ENCODE measurements at places on chromosomes 11 and 22.
A peak's percentile ranks its signal among the peaks of the same experiment; 100 is the strongest.

GRCh38 chr11:37718431-37718999, 1120.5 kb upstream of the RAG2 start:
- no peak for DNase-seq

GRCh38 chr11:96090711-96091110, 166.8 kb upstream of the MTMR2 start:
- no peak for DNase-seq

- no peak for DNase-seq
Measured at GRCh38 chr11:109426442-109427240, 4.7 kb downstream of the C11orf87 start.

DNA sequence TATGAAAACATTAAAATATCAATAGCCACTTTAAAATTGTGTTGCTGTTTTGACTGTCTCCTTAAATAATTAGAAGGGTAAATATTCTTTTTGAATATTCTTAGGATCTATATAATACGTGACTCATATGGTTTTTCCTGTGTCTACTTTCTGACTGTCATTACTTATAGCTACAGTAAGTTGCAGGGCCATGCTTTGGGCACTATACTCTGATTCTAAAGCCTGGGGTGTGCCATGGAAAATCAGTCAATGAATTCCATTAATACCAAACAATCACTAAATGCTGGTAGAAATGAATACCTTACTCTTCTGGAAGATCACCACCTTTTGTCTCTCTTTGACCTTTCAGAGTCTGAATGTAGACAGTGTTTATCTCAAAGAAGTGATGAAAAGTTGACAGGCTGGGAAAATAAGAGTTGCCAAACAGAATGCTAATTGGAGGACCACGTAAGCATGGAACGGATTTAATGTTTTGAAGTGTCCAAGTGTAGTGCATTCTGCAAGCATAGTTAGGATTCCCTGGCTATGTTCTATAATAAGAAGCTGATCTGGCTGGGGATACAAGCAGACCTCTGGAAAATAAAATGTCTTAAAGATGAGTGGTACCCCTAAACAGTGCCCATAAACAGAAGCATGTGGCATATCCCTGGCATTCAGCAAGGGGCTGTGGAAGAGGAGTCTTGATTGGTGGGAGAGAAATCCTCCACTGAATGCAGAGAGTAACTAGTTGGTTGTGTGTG, 16.8 kb downstream of the LUZP2 start:
- DNase-seq: no peak

DNA sequence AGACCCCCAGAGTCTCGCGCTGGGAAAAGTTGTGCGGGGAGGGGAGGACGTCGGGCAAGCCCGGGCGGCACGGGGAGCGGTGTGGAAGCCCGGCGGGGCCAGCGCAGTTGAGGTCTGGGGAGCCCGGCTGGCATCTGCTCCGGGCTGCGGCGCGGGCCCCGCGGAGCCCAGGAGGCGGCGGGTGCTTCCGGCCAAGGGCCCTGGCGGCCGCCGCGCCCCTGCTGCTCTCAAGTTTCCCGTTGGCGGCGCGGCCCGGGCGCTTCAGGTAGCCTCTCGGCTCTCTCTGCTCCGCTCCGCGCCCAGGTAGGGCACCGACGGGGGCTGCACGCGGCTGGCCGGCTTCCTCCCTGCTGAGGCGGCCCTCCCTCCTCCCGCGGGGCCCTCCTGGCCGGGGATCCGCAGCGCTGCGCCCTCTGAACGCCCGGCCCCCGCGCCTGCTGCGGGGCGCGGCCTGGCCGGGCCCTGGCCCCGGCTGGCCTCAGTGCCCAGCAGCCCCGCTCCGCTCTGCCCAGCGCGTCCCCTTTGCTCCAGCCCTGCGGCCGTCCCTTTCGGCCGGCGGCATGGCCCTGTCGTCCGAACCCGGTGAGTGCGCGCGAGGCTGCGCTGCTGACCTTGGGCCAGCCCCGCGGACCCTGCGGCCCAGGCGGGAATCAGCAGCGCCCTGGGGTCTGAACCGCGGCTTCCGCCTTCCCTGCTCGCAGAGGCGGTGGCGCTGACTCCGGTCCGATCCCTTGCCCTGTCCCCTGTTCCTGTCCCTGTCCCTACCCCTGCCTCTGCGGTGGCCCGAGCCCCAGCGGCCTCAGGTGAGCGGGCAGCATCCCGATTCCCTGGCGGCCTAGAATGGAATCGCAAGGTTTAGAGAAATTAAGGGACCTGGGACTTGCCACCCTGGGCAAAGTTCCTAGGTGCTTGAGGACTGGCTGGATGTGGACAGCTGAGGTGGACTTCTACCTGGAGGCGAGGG, 4.3 kb upstream of the AMPD3 start:
- no peak for DNase-seq

GRCh38 chr11:84819537-84819936, 807.6 kb downstream of the DLG2 start:
- DNase-seq: no peak

- DNase-seq: no peak
Measured at GRCh38 chr11:44555031-44555800, 10.2 kb upstream of the CD82 start.

DNA sequence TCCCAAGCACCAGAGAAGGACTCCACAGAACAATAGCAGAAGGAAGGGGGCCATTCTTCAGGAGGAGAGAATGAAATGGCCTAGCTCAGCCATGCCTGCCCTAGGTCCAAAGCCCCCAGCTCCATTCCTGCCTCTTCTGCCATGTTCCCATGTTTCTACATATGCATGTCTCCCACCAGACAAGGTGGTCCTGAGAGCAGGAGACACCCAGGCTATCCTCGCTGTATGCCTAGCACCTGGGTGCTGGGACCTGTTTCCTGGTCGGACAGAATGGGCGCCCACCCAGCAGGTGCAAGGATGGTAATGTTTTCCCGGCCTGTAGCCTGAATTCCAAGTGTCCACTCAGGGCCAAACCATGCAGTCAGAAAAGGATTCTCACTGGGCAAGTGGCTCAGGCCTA, 30.2 kb upstream of the SLC35C1 start:
- DNase-seq: no peak

- no peak for DNase-seq
Measured at GRCh38 chr11:118318581-118319336, 14.2 kb downstream of the CD3E start.

DNA sequence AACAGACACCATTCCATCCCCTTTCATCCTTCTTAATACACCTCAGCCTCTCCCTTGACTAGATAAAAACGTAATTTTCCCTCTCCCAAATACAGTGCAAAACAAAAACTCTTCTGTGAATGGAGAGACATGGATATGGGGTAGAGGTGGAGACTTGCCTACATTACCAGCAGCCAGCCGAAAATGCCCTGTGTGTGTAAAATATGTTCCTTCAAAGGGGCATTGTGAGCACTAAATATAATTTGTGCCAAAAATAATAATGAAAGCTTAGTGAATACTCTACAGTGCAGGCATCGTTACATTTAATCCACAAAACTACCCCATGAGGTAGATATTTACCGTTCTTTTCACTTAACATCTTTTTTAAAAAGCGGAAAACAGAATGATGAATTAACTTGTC, 1.0 kb upstream of the TRIM44 start:
- DNase-seq: no peak

GRCh38 chr11:119607726-119608125, 121.3 kb downstream of the NECTIN1 start:
- no peak for DNase-seq

GRCh38 chr11:36077886-36078685, 134.2 kb downstream of the LDLRAD3 start:
- DNase-seq: no peak

GRCh38 chr11:130402570-130402969, 25.8 kb downstream of the ADAMTS8 start:
- no peak for DNase-seq

- DNase-seq: no peak
Measured at GRCh38 chr22:39179841-39180335, 27.4 kb upstream of the CBX7 start.

DNA sequence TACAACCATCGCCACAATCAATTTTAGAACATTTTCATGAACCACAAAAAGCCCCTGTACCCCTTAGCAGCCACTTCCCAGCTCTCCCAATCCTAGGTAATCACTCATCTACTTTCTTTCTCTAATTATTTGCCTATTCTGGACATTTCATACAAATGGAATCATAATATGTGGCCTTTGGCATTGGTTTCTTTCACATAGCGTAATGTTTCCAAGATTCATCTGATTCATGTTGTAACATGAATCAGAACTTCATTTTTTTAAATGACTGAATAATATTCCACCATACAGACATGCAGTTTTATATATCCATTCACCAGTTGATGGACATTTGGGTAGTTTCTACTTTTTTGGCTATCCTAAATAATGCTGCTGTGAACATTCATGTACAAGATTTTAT, 56.2 kb upstream of the RCN1 start:
- no peak for DNase-seq

- DNase-seq: no peak
Measured at GRCh38 chr11:116721988-116722387, 50.8 kb downstream of the BUD13 start.

DNA sequence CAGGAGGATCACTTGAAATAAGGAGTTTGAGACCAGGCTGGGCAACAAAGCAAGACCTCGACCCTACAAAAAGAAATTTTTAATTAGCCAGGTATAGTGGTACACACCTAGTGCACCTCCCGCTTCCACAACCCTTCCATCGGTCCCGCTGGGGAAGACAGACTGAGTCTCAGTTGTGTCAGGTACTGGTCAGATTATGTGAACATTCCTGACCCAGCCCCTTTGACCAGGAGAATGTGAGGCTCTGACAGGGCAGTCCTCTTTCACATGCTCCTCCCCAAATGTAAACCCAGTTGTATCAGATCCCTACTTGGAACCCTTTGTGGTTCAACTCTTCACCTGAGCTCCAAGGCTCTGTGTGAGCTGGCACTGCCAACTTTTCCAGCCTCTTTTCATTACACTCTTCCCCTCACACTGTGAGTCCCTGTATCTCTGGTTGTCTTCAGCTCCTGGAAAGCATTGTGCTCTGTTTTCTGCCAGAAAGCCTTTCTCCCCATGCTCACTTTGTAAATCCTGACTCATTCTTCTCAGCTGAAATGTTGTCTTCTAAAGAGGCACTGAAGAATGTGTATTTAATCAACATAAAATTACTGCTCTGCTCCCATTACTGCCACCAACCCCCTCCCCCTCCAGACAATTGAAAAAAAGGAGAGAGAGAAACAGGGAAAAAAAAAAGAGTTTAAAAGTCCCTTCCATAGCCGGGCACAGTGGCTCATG, 2.1 kb upstream of the TTLL12 start:
- DNase-seq: no peak

DNA sequence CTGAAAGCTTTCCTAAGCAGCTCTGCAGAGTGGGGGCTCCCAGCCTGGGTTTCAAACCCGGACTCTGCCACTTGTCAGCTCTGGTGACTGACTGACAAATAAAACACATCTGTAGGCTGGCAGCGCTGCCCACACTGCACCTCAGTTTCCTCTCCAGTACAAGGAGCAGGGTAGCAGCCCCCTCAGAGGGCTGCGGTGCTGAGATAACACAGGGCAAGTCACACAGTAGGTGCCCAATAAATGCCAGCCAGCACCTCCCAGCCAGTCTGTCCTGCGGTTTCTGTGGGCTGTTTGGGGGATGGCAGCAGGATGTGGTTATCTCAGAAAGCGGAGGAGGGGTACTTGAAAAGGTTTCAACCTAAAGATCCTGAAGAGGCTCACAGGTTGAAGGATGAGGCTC, 1.5 kb downstream of the SYT12 start:
- peak; percentile 82 for DNase-seq

GRCh38 chr11:63762654-63763495, 5.7 kb downstream of the ZFTA start:
- DNase-seq: no peak
